ENCODE measurements at places on chromosomes 11 and 22. TPM values are rescaled to one million over a fixed set of nuclear protein-coding genes. Genes with fewer than 3 reads are reported as not detected.

The HOATZ gene
- total RNA-seq = not detected

The ASCL2 gene
- 1.6 TPM for total RNA-seq

The POU2AF1 gene
- 0.58 TPM for total RNA-seq

- peaks cover 30% of the 10 kb centered on the region for H3K4me1 ChIP-seq
- no peaks in the 10 kb centered on the region for H3K27me3 ChIP-seq
Observed at GRCh38 chr11:120337355-120338106, 1.3 kb downstream of the ARHGEF12 start.

- no peak overlapping the region for H3K27ac ChIP-seq
- peaks cover 16% of the 10 kb centered on the region for H3K4me1 ChIP-seq
- H3K36me3 ChIP-seq = no peaks in the 10 kb centered on the region
- no peak for DNase-seq
Observed at GRCh38 chr11:126308271-126308671, 4.4 kb downstream of the DCPS start.

- no peak for DNase-seq
- no peak overlapping the region for H3K4me3 ChIP-seq
- H3K27me3 ChIP-seq = no peaks in the 10 kb centered on the region
- no peaks in the 10 kb centered on the region for H3K36me3 ChIP-seq
- H3K4me1 ChIP-seq = peaks cover 30% of the 10 kb centered on the region
Observed at GRCh38 chr11:35009191-35009943, 92.9 kb downstream of the PDHX start.

GRCh38 chr22:30824711-30825110 is 130.0 kb downstream of the OSBP2 start:
- no peak overlapping the region for H3K4me3 ChIP-seq
- no peaks in the 10 kb centered on the region for H3K36me3 ChIP-seq
- H3K27ac ChIP-seq = no peak overlapping the region
- DNase-seq = no peak
- peaks cover 2% of the 10 kb centered on the region for H3K4me1 ChIP-seq
- H3K27me3 ChIP-seq = peaks cover 55% of the 10 kb centered on the region

GRCh38 chr11:130416906-130417305 is 11.5 kb downstream of the ADAMTS8 start:
- H3K27me3 ChIP-seq = peaks cover 45% of the 10 kb centered on the region
- H3K4me1 ChIP-seq = no peaks in the 10 kb centered on the region
- H3K27ac ChIP-seq = no peak overlapping the region
- no peak overlapping the region for H3K4me3 ChIP-seq
- DNase-seq = no peak

- DNase-seq = no peak
- H3K27ac ChIP-seq = peak overlapping the region; percentile 45
- peaks cover 1% of the 10 kb centered on the region for H3K36me3 ChIP-seq
- no peaks in the 10 kb centered on the region for H3K27me3 ChIP-seq
- peaks cover 31% of the 10 kb centered on the region for H3K4me1 ChIP-seq
Observed at GRCh38 chr11:12863605-12864121, 145.5 kb upstream of the RASSF10 start.

DNA sequence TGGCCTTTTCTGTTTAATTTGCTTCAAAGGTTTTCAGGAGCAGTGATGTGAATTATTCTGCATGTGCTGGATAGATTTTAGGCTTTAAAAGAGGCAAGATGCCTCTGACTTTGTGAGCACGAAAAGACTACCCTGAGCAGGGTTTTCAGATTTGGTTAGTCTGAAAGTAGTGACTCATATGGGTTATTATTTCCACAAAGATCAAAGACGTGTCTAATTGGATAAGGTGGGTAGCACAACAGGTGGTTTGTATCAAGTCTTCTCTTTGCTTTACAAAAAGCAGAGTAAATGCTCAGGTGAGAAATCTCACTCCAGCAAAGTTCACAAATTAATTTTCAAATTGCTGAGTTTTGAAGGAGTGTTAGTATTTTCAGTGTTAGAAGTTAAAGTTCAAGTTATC is 37.6 kb upstream of the DBX1 start:
- DNase-seq = no peak
- H3K27ac ChIP-seq = no peak overlapping the region
- H3K4me3 ChIP-seq = no peak overlapping the region
- peaks cover 12% of the 10 kb centered on the region for H3K27me3 ChIP-seq

DNA sequence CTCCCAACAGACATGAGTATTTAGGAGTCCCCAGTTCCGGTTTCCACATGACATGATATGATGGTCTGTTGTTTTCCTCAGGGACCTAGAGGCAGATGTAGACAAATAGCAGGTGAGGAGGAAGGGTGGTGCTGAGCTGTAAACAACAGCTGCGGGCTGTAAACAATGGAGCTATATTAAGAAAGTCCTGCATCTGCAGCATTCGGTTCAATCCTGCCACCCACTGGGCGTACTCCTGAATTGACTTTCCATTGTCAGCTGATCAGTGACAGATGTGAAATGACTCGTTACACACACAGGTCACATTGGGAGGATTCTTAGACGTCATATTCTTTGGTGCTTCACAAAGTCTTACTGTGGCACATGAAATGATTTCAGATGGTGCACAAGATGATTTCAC is 26.8 kb upstream of the RAG1 start:
- H3K36me3 ChIP-seq = no peaks in the 10 kb centered on the region
- no peak overlapping the region for H3K27ac ChIP-seq
- no peak overlapping the region for H3K4me3 ChIP-seq
- no peak for DNase-seq
- H3K27me3 ChIP-seq = no peaks in the 10 kb centered on the region

All from progenitor cell of endocrine pancreas (in vitro differentiated cells).